ENCODE measurements at places on chromosomes 3 and 15. TPM values are rescaled to one million over a fixed set of nuclear protein-coding genes. Genes with fewer than 3 reads are reported as not detected.

The GPX1 gene
- total RNA-seq: 94.6 TPM

The SV2B gene
- total RNA-seq: 2.6 TPM

The OCA2 gene
- total RNA-seq: 41.2 TPM

The XCR1 gene
- 0.24 TPM for total RNA-seq

The WDR49 gene
- 3.1 TPM for total RNA-seq

The AMIGO3 gene
- 2.4 TPM for total RNA-seq

The SLC51B gene
- total RNA-seq: not detected

The EHD4 gene
- 15.4 TPM for total RNA-seq

The PRR20G gene
- total RNA-seq: 3.9 TPM

The KIF15 gene
- 5.3 TPM for total RNA-seq

The CACNA2D3 gene
- total RNA-seq: 6.3 TPM

The ZSCAN2 gene
- total RNA-seq: 8.9 TPM

The C2CD4A gene
- total RNA-seq: 0.72 TPM

The MESP1 gene
- 2.9 TPM for total RNA-seq

The ARGFX gene
- 16.1 TPM for total RNA-seq

The GPR62 gene
- not detected for total RNA-seq

The TBL1XR1 gene
- 134 TPM for total RNA-seq

The CDCP1 gene
- total RNA-seq: 0.72 TPM

The CCDC39 gene
- not detected for total RNA-seq

The FOXB1 gene
- 1.2 TPM for total RNA-seq

The CFAP92 gene
- total RNA-seq: 2.2 TPM

The EPHB3 gene
- total RNA-seq: 40.0 TPM

The GABRA5 gene
- 0.96 TPM for total RNA-seq

The FEZF2 gene
- 1.9 TPM for total RNA-seq

The DUOX2 gene
- total RNA-seq: 1.2 TPM

The TIGIT gene
- total RNA-seq: 5.5 TPM

The HCLS1 gene
- 31.3 TPM for total RNA-seq

The CCDC174 gene
- 14.2 TPM for total RNA-seq

The RTP4 gene
- 0.72 TPM for total RNA-seq

The TM6SF1 gene
- 4.6 TPM for total RNA-seq

The CCDC66 gene
- total RNA-seq: 38.8 TPM

The TMED3 gene
- total RNA-seq: 67.4 TPM

The SLC27A2 gene
- total RNA-seq: not detected

The CCK gene
- 12.8 TPM for total RNA-seq

The APBA2 gene
- total RNA-seq: 5.8 TPM

The SHF gene
- total RNA-seq: 24.1 TPM

The SCG5 gene
- total RNA-seq: 1.4 TPM

The MESD gene
- total RNA-seq: 29.1 TPM

The RASGRF1 gene
- total RNA-seq: 1.7 TPM

The FMN1 gene
- 12.0 TPM for total RNA-seq

The GOLGA8T gene
- not detected for total RNA-seq

The CLCN2 gene
- 4.3 TPM for total RNA-seq

The DPPA2 gene
- total RNA-seq: not detected
